ENCODE measurements at places on chromosomes 1 and 21.

DNA sequence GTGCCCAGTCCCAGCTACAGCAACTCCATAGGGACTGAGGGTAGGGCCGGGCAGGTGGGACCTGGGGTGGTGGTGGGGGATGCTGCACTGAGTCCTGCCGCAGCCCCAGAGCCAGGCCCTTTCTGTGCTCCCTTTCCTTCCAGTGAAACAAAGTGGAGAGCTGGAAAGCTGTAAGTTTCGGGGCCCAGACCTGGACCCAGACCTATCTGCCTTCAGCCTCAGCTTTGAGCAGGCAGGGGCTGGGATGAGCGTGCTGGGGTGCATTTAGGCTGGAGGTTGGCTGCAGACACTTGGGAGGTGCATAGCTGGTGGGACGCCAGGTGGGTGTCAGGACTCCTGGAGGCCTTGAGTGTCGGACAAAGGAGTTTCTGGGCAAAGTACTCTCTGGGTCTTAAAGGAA lies 92.7 kb upstream of the C1orf174 start:
- DNase-seq = no peak

GRCh38 chr1:227315629-227316346 lies 2.5 kb downstream of the CDC42BPA start:
- DNase-seq = peak; percentile 78

DNA sequence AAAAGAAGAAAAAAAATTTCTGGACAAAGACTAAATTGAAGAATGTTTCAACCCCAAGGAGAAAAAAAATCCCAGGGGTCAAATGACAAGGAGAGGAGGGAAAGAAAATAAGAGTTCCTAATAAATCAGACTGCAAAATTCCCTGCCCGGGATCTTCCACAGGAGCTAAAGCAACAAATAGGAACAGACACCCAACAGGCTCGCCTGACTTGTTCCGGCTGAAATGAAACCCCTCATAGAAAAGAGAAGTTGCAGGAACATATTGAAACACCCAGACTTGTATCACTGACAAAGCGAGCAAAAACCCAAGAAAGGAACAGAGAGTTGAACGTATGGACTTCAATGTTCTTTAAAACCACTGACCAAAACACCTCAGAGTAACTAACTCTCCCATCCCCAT lies 123.0 kb downstream of the TIAM1 start:
- no peak for DNase-seq

GRCh38 chr1:224540535-224540934 lies 75.6 kb upstream of the CNIH3 start:
- no peak for DNase-seq

- DNase-seq = no peak
These were observed 22.0 kb downstream of the LYPD8 start for GRCh38 chr1:248733566-248733965.

GRCh38 chr1:180566026-180566425 lies 7.3 kb downstream of the OVAAL start:
- no peak for DNase-seq

DNA sequence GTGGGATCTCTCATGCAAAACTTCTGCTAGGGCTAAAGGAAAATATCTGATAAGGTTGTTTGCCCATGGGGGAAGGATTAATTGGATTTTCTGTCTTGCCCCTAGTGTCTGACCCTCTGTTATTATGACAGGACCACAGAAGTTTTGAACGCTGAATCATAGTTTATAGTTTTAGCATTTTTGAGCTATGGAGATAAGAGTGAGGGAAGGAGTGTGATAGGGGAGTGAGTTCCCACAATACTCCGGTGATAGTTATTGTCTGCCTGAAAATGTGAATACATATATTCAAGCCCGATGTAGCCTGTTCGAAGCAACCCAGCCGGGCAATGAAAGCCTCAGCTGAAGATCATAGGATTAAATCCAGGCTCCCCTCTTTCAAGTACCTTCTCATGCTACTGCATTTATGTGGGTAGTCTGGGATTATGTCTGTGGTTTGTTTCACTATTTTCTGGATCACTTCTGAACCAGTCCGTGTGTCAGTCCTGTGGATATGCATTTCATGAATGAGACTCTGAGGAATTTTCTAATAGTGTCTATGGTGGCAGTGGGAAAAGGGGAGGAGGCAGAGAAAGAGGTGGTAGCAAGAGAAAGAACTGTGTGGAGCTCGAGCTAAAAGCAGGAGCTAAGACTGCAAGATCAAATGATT lies 258.7 kb downstream of the DISC1 start:
- DNase-seq = peak; percentile 82

GRCh38 chr1:3120140-3120539 lies 51.1 kb downstream of the PRDM16 start:
- no peak for DNase-seq

- peak; percentile 1 for DNase-seq
These were observed 229.6 kb downstream of the HHAT start for GRCh38 chr1:210558302-210558701.

- DNase-seq = peak; percentile 61
These were observed 297.7 kb downstream of the PTPRC start for GRCh38 chr1:198936371-198937083.
